ENCODE measurements at places on chromosomes 5 and 9. TPM values are rescaled to one million over a fixed set of nuclear protein-coding genes. Genes with fewer than 3 reads are reported as not detected.

The F2RL2 gene
- polyA plus RNA-seq: 33.3 TPM

The PCDHB3 gene
- 0.22 TPM for polyA plus RNA-seq

The IL33 gene
- polyA plus RNA-seq: 8.7 TPM

The C7 gene
- 0.37 TPM for polyA plus RNA-seq

The ATP10B gene
- polyA plus RNA-seq: not detected

The GLRA1 gene
- not detected for polyA plus RNA-seq

The IFT74 gene
- 2.8 TPM for polyA plus RNA-seq

The CERCAM gene
- 77.8 TPM for polyA plus RNA-seq

The PTPN3 gene
- 0.03 TPM for polyA plus RNA-seq

The CKMT2 gene
- not detected for polyA plus RNA-seq

Measured in endothelial cell of umbilical vein (primary cell).